T-helper 1 cell (primary cell): ENCODE measurements at places on chromosomes 16 and 17.

- DNase-seq: no peak
Measured at GRCh38 chr17:82060614-82061013, 5.0 kb downstream of the DUS1L start.

DNA sequence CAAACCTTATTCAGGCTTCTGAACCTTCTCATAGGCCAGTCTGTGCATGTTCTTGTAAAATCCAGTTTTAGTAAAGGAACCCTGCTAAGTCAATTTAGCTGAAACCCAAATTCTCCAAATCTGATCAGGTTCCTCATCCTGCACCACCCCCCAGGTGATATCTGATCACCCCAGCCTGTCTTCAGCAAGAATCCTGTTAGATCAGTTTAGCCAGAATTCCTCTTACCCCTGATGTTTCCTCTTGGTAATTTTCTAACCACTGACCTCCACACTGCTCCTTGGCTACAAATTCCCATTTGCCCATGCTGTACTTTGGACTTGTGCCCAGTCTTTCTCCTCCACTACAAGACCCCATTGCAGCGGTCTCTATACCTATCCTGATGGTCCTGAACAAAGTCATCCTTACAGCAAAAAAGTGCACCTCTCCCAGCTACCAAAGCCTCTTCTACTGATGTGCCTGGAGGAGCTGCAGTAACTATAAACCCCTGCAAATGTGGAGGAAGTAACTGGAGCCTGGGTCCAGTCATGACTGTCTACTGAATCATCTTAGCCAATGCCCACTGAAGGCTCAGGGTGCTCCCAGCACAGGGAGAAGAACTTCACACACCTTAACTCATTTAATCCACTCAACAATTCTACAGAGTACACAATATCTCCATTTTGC lies 23.8 kb downstream of the TEX14 start:
- no peak for DNase-seq

DNA sequence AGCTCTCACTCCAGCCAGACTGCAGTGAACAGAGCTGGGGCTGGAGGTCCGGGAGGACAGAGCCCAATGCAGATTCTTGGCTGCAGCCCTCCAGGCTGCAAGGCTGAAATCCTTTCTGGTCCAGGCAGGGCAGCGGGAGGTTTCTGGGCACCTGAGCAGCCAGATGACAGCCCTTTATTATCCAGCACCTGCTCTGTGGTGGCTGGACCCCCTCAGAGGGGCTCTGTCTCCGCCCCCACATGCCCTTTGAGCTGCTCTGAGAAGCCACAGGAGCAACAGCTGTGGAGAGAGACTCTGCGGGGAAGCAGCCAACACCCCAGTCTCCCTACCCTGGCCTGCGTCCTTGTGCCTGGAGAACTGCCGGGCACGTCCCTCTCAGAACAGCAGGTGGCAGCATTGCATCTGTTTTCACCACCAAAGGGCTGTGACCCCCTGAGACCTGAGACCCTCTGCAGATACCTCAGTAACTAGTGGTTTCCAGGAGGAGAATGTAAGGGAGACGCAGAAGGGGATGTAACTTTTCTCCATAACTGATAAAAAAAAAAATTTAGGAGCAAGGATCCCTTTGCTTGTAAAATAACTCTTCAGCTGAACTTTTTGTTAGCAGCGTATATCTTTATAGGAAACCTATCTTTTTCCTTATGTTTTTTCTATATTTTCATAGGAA lies 3.7 kb upstream of the CNP start:
- peak; percentile 65 for DNase-seq

- no peak for DNase-seq
Measured at GRCh38 chr17:18185832-18186626, 2.4 kb downstream of the ALKBH5 start.

DNA sequence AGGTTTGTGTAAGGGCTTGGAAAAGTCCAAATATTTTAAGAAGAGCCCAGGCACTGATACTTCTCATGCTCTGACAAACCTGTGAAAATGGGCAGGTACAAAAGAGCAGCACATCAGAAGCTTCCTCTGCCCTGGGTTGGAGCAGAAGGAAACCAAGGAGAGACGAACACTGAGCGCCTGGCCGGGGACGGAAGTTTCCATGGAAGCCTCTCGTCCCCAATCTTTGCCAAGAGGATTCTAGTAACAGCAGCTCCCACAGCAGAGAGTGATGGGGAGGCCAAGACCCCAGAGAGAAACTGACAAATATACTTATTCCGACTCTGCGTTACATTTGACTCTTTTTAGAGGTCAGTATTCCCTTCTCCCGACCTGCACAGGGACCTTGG lies 268.5 kb downstream of the C16orf95 start:
- no peak for DNase-seq

DNA sequence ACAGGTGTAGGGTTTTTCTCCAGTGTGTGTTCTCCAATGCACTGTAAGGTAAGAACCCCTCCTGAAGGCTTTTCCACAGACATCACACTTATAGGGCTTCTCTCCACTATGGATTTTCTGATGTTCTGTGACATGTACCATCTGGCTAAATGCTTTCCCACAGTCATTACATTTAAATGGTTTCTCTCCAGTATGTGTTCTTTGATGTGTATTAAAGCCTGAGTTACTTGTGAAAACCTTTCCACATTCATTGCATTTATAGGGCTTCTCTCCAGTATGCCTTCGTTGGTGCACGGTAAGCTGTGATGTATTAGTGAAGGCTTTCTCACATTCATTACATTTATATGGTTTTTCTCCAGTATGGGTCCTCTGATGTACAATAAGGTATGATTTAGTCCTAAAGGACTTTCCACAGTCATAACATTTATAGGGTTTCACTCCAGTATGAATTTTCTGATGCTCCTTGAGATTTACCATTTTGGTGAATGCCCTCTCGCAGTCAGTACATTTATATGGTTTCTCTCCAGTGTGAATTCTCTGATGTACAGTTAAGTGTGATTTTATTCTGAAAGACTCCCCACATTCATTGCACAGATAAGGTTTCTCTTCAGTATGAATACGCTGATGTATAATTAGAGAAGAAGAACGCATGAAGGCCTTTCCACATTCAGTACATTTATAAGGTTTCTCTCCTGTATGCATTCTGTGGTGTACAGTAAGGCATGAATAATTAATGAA lies 30.9 kb downstream of the ZNF624 start:
- no peak for DNase-seq

GRCh38 chr16:46627746-46628145 lies 6.6 kb upstream of the SHCBP1 start:
- no peak for DNase-seq

- no peak for DNase-seq
Measured at GRCh38 chr16:88345721-88346560, 36.8 kb upstream of the ZNF469 start.

- no peak for DNase-seq
Measured at GRCh38 chr17:77721846-77722160, 236.7 kb upstream of the TNRC6C start.

- no peak for DNase-seq
Measured at GRCh38 chr17:72270273-72270924, 149.6 kb downstream of the SOX9 start.

DNA sequence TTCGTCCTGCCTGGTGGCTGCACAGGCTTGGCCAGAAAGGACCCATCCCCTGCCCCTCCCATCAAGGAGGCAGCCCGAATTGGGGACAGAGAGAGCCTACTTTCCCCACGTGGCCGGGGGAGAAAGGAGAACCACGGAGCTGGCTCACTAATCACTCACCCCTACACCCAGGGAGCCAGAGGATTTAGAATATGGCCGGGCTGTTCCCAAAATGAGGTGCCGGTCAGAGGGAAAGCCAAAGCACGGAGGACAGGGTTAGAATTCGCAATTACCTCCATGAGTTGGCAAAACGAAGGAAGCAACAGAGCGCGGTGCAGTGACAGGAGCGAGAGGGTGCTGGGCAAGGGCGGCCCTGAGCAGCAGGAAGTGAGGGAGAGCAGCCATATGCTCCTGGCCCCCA lies 33.1 kb downstream of the SHISA6 start:
- DNase-seq: no peak

DNA sequence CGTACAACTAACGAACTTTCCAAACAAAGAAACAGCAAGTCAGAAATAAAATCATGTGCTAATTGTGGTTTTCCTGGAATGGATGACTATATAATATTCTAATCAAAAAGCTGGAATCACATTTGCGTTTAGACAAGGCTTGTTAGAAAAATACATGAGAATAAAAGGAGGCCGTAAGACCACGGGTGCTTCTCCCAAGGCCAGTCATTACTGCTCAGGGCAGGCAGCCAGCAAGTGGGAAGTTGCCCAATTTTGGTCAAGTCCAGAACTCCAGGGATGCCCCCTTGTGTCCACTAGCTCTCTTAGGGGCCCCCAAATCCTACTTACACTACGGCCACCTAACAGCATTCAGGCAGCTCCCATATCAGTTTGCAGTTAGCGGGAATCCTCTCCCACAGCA lies 25.9 kb upstream of the LYRM9 start:
- no peak for DNase-seq

DNA sequence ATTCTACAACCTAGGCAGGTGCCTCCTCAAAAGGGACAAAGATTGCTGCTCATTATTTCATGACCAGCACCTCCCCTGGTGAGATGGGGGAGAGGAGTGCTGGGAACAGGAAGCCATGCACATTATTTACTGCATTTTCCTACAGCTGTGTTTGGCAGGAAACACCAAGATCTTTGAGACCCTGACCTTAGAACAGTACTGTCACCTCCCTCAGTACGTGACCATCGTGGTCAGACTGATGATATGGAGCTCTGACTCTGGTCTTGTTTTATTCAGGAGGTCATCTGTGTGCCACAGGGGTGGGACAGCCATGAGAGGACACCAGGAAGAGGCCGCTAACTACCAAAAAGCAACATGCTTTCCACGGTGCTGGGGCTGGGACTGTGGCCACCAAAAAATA lies 37.4 kb downstream of the USP22 start:
- DNase-seq: no peak

GRCh38 chr17:82664701-82665182 lies 16.5 kb upstream of the WDR45B start:
- no peak for DNase-seq

GRCh38 chr16:30805370-30806169 lies 18.6 kb upstream of the ZNF629 start:
- no peak for DNase-seq

GRCh38 chr16:55913716-55914115 lies 38.5 kb upstream of the CES5A start:
- no peak for DNase-seq

DNA sequence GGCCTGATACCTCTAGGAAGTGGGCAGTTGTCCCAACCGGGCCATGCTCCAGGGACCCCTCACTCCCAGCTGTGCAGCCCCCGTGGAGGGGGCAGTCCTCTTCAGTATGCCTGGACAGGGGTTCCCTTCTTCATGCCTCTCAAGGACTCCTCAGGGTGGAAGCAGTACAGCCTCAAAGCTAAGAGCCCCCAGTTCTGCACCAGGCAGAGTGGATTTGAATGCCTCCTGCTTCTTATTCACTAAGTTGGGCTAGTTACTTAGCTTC lies 23.9 kb upstream of the ST6GALNAC1 start:
- DNase-seq: no peak

- no peak for DNase-seq
Measured at GRCh38 chr16:64532691-64533090, 589.2 kb downstream of the CDH11 start.

DNA sequence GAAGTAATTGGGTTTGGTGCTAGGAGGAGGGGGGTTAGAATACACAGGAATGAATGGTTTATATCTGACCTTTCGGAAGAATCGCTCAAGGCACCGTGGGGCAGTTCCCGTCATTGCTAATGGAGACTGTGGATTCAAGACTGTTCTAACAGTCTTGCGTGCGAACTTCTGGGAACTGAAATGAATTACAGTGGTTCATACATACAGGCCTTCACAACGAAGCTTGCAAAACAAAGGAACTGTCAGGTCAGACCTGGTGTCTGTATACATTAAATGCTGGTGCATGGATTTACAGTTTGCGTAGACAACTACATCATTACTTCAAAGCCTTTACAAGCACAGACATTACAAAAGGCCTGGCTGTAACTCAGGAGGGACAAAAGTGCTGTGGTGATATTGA lies 983.9 kb downstream of the CDH11 start:
- DNase-seq: no peak

DNA sequence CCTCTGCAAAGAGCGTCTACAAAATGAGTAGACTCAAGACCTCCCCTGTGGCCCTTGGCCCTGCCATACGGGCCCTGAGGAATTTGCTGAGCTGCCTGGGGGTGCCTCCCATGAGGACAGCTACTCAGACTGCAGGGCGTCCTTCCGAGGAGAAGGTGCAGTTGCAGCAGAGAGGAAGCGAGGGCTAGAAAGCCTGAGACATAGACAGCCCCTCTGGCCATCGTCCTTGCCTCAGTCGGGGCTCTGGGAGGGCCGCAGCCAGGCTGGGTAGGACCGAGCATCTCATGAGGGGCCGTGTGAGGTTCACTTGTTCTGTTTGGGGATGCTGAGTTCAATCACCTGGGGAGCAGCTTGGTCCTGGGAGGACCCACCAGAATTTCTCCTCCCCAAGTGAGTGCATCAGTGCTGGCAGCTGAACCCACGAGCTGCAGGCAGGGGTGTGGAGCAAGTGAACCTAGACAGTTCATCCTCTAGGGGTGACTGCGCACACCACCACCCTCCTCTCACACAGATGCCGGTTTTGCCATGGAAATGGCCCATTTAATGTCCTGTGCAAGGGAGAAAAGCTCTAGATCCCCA lies 20.3 kb downstream of the RAB11FIP4 start:
- no peak for DNase-seq

- DNase-seq: no peak
Measured at GRCh38 chr17:75535871-75536270, 10.4 kb downstream of the LLGL2 start.

DNA sequence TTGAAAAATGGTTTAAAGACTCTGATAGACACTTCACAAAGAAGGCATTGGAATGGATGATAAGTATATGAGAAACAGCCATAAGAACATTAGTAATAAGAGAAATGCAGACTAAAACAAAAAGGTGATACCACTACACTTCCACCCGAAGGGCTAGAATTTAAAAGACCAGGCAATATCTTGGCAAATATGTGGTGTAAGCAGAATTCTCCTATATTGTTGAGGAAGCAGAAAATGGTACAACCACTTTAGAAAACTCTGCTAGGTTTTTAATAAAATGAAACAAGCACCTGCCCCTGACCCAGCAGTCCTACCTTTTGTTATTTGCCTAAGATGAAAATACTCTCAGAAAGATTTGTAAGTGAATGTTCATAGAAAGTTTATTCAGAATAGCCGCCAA lies 43.7 kb downstream of the MAP2K4 start:
- no peak for DNase-seq

DNA sequence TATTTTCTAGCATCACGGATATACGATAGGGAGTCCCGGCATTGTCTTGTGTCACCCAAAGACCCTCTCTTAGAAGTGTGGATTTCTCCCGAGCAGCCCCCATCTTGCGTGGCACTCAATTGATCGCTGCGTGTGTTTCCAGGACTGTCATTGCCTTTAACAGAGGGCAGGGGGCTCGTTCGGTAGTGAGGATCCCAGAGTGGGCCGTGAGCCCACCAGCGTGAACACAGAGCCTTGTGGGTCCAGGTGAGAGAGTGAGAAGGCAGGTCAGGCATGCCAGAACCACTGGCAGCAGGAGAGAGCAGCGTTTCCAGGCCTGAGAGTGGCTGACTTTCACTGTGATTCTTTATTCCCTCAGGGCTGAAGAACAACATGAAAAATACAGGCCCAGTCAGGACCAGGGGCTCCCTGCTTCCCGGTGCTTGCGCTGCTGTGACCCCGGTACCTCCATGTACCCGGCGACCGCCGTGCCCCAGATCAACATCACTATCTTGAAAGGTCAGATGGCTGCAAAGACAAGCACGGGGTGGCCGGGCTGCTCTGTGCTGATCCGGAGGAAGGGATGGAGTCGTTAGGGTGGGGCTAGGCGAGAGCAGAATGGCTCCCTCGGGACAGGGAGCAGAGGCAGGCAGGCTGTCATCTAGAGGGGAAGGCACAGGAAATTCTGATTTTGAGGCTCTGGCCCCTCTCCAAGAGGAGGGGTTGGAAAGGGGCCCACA lies 22.4 kb downstream of the C1QTNF1 start:
- DNase-seq: no peak
